ENCODE measurements at places on chromosomes 7 and 10.

GRCh38 chr7:33742999-33743587, 162.2 kb upstream of the BMPER start:
- DNase-seq, result no peak

DNA sequence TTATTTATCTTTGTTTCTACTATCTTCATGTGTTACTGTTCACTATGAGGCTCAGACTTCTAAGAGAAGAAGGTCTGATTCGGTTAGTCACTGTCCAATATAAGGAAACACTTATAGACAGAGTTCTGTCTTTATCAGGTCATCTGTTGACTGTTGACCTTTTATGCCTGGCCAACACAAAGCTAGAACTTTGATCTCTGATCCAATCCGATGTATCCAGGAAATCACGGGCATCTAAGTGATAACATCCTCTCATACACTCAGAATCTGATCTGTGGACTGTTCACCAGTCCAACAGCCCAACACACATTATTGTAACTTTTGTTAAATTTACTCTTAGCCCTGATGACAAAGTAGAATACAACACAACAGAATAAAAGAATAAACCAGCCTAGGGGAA, 114.6 kb downstream of the SRI start:
- DNase-seq, result no peak

DNA sequence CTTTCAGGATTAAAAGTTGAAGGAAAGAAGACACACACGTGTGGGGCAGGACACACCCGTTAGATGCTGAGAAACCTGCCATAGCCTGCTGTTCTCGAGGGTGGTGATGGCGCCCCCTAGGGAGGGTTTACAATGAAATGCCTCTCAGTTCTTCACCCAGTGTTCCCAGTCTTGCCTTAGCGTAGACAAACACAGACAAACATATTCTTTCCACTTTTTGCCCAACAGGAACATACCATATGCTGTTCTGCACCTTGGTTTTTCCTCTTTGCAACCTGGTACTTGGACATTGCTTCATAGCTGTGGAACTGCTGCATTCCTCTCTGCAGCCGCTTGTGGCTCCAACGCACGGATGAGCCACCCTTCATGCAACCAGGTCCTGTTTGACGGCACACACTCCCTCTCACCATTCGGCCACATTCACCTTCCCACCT, 23.3 kb upstream of the HSPA12A start:
- DNase-seq, result peak; percentile 7

DNA sequence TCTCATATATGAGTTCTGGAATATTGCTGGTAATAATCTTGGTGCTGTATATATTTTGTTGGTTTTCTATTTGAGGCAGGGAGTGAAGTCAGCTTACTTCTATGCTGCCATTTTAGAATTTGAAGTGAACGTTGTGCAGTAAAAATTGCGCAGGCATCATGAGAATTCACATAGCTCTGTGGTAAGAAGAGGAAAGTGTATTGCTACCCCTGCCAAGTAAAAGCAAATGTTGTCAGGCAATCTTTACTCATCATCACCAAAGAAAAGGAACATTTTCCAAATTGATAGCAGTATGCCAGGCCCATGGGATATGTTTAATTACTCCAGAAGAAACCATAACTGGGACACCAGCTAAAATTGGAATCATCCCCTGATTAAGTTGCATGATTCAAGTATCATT, 13.4 kb downstream of the FEZF1 start:
- no peak for DNase-seq

DNA sequence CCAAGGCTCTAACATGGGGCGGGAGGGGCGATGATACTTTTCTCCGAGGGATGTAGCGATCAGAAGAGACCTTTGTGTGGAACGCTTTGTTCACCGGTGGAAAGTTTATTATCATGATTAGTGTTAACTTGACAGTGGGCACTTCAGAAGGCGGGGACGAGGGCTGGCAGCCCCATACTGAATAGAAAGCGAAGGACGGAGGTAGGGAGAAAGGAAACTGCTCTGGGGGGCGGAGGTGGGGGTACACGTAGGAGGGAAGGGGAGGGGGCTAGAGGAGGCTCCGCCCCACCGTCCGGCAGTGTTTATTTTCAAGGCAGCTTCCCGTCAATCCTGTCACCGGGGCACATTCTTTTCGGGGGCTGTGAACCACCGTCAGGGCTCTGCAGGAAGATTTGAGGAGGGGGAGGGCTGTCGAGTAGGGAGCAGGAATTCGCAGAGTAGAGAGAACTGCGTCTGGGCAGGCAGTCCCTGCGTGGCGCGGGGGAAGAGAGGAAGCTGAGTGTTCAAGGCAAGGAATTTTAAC, 9.4 kb upstream of the NKX2-3 start:
- DNase-seq, result no peak

DNA sequence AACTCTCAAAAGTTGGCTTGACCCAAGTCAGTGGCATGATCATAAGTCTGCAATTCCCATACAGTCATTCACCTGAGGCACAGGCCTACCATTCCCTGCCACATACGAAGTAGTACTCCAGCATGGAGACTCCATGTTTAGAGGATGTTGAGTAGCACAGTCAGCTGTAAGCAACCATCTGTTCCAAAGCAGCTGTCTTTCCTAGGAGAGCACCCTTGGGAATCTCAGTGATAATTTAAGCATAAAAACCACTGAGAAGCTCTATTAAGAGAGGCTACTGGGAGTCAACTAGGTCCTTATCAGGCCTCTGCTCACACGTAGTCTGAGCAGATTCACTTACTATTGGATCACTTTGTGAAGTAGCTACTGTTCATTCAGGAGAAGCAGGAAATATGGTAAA, 61.6 kb upstream of the UNC5B start:
- no peak for DNase-seq

DNA sequence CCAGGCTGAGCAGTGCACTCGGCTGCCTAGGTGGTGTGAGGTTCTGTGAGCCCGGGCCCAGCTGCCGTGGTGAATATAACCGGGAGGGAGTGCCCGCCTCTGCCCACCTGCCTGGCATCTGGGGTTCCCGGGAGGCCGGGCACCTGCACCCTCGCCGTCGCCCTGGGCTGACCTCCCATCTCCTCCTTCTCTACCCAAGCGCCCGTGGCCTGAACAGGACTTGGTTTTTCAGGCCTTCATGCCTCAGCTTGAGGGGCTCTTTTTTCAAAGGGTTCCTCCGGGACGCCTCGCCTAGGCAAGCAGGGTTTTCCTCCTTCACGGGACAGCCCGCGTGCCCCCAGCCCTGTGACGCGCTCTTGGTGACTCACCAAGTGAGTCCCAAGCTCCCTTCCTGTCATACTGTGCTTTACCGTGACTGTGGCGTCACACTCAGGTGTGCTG, 9.9 kb downstream of the INPP5A start:
- no peak for DNase-seq

- no peak for DNase-seq
Observed at GRCh38 chr10:43942096-43942850, 293.6 kb upstream of the ZNF32 start.

GRCh38 chr7:24812305-24812945, 55.2 kb upstream of the GSDME start:
- DNase-seq, result peak; percentile 21

GRCh38 chr10:44261710-44262455, 123.0 kb downstream of the CXCL12 start:
- DNase-seq, result no peak

DNA sequence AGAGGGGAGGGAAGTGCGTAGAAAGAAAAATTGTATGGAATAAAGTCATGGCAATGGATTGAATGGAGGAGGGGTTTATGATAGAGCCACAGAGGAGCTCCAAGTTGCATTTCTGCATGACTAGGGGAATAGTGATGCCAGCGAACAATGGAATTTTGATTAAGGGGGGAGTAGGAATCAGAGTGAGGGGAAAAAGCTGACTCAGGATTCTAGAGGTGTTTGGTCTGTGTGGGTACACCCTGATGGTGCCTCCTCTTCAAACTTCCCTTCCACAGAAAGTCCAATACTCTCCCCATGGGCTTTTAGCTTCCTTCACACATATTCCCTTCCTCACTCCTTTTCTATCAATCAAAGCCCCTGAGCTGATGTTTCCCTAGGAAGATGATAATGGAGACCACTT, 1.8 kb upstream of the KEL start:
- no peak for DNase-seq

All from activated T-cell treated with anti-CD3 and anti-CD28 coated beads for 4 hours (primary cell).